IPS DF 6.9 (cell line): ENCODE measurements at places on chromosomes 4 and X.

DNA sequence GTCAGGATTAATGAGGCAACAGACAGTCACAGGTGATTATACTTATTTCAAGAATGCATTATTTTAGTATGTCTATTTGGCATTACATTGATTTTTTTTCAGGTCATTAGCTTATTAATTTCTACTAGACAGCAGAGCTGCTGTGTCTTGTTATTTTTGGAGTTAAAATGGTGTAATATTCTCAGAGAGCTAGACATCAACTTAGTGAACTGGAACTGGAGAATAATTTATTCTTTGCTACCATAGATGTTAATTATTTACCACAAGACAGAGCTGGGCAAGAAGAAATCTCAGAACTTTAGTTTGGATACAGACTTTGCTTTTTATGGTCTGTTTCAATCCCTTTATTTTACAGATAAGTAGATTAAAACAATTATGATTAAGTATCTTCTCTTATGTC lies 10.2 kb upstream of the HPGD start:
- DNase-seq, result no peak

DNA sequence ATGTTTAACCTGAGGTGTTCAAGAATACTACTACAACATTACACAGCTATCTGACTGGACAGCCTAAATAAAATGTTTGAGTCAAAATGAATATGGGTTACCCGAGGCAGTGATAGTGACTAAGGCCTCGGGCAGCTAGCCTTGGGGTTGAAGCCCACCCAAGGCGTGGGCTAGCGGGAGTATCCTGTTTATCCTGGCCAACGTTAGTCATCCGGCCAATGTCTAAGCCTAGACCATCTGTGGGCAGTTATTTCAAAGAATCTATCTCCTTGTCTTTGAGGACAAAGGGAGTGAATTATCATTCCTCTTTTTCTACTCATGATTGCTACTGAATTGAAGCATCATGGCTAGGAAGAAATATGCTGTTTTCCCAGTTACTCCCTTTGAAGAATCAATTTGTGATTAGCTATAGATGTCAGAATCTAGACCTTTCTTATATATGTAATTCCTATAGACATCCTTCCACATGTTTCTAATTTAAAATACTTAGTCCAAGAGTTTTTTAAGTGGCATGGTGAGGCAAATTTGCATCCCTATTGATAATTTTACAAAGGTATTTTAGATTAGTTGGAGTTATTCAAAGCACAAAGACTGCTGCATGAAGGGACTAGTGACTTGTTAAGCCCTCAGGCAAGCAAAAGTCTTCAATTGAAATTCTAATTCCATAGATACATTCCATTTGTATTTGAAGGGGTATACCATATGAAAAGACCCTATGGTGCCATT lies 6.0 kb upstream of the PDGFC start:
- no peak for DNase-seq

DNA sequence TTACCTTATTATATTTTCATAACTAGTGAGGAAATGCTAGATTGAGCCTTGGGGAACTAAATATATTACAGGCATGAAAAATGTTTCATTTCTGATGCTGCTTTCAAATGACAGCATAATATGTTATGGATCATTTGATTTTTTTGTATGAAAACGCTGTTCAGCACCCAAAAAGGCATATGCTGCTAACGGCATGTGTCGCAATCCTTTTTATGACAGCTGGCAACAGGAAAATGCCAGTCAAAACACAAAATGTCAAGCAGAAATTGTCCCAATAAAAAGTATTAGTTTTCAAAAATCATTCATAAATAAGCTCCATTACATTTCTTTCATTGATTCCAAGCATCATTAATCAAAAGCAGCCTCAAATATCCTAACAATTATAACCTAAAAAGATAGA lies 1244.5 kb downstream of the PCDH7 start:
- no peak for DNase-seq

DNA sequence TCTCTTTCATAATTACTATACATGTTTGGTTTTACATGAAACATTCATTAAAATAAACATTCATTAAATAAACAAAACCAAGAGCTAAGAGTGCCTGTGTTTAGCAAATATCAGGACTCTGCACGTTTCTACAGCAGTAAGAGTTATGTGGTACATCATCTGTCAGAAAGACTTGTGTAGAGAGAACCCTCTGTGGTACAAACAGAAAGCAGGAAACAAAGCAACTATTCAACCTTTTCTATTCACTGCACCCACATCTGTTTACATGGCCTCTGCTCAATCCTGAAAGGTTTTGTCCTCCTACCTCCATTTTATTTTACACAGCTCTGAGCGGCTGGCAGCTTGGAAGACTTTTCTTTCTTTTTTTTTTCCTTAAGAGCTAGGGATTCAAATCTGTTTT lies 90.7 kb upstream of the PCDH18 start:
- no peak for DNase-seq

- DNase-seq, result peak; percentile 18
Measured at GRCh38 chr4:27278615-27279375, 418.2 kb downstream of the STIM2 start.

- no peak for DNase-seq
Measured at GRCh38 chrX:17632942-17633341, 104.4 kb upstream of the SCML1 start.

- no peak for DNase-seq
Measured at GRCh38 chr4:167428156-167428555, 193.9 kb upstream of the SPOCK3 start.

GRCh38 chr4:77163641-77164040 lies 6.6 kb downstream of the CCNG2 start:
- DNase-seq, result no peak

- no peak for DNase-seq
Measured at GRCh38 chrX:134599184-134599914, 58.9 kb downstream of the PLAC1 start.

DNA sequence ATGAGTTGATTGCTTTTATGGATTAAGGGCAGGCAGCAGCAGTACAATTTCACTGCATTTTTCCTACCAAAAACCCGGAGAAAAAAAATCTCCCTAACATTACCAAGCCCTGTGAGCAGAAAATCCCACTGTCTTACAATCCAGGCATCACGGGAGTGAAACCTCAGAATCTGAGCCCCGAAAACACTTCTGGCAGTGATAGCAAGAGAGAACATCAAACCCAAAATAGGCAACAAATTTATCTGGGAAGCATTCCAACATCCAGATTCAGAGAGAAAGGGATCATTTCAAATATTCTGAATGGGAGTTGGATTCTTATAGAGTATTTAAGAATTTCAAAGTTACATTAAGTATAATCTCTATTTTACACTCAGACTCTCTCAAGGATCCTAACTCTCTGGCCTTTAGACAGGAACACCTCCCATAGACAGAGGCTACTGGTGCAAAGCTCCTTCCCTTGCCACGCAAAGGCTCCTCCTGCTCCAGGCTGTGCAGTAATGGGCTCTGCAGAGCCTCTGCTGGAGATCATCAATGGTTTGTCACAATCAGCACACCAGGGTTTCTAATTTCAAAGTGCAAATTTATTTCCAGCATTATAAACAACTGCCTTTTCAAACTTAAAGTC lies 256.9 kb downstream of the PARM1 start:
- no peak for DNase-seq

DNA sequence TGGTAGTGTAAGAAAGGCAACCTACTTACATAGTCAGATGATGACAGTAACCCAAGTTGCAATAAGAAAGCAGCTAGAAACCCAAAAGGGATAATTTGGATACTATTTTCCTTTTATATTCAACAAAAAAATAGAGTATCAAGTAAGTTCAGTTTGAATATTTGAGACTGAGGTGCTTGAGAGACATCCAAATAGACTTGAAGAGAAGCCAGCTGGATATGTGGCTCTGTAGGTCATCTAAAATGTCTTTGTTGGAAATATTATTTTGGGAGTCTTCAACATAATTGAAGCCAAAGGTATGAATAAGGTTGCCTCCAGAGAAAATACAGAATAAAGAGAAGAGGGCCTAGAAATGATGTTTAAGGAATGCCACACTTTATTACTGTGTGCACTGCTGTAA lies 438.2 kb upstream of the DIAPH2 start:
- DNase-seq, result no peak

DNA sequence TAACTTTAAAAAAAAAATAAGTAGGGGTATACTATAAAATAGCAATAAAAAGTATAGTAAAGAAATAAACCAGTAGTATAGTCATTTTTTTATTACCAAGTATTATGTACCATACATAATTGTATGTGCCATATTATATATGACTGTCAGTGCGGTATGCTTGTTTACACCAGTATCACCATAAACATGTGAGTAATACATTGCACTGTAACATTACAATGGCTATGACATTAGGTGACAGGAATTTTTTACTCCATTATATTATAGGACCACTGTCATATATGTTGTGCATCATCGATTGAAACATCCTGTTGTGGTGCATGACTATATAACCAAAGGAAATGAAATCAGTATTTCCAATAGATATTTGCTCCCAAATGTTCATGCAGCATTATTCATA lies 176.9 kb upstream of the ARHGAP24 start:
- no peak for DNase-seq

- no peak for DNase-seq
Measured at GRCh38 chrX:39988496-39988895, 109.3 kb downstream of the BCOR start.

- no peak for DNase-seq
Measured at GRCh38 chr4:162075726-162076125, 88.1 kb downstream of the FSTL5 start.

- no peak for DNase-seq
Measured at GRCh38 chr4:55592014-55592413, at the start of gene PDCL2. Gene PDCL2, minus strand, starts transcription at chr4:55592245. Its CDS starts 136 bp downstream, at chr4:55592109.

DNA sequence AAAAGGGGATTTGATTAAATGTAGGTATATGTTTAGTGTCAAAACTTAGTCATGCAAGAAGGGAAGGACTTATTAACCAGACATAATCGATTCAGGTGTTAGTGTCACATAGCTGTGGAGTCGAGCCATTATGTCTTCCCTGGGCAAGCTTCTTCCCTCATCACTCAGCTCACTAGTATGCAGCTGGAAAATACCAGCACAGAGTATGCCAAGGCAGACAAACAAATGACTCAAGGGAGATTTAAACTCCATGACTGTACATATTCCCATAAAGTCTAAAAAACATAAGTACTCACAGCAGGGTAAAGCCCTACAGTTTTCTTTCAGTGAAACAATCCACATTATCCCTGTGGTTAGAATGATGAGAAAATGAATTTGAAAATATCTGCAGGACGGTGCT lies 304.5 kb downstream of the CBLL2 start:
- DNase-seq, result no peak

GRCh38 chr4:33722800-33723516 lies 2521.4 kb downstream of the ARAP2 start:
- DNase-seq, result no peak

DNA sequence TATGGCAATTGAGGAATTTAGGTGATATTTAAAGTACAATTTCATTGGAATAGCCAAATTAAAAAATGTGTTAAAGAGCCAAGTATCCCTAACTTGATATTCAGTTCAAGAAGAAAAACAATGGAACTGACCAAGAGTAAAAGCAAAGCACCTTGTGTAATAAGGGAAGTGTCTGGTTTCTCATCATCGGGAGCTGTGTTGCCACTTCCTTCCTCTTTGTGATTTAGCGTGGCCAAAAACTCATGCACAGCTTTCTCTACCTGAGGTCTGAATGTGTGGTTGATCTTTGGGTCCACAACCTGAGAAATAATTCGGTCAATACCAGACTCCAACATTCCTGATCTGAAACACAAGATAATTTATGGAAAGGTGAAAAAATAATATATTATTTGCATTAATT lies 12.4 kb downstream of the BOD1L1 start:
- no peak for DNase-seq

DNA sequence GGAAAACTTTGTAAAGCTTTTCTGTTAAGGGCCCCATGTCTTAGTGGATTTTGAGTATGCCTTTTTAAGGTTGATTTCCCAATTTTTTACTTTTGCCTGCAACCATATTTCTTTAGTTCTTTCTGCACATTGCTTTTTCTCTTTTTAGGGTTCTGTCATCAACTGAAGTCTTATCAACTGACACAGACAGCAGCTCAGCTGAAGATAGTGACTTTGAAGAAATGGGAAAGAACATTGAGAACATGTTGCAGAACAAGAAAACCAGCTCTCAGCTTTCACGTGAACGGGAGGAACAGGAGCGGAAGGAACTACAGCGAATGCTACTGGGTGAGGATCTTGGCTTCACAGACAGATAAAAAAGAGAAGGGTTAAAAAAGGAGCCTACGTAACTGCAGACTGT lies 27.8 kb downstream of the TAF1 start:
- no peak for DNase-seq

- no peak for DNase-seq
Measured at GRCh38 chrX:148681605-148682004, 181.2 kb downstream of the AFF2 start.

- no peak for DNase-seq
Measured at GRCh38 chr4:152044331-152045036, 283.7 kb upstream of the GATB start.

- DNase-seq, result no peak
Measured at GRCh38 chrX:13165266-13166189, 121.1 kb upstream of the FAM9C start.

DNA sequence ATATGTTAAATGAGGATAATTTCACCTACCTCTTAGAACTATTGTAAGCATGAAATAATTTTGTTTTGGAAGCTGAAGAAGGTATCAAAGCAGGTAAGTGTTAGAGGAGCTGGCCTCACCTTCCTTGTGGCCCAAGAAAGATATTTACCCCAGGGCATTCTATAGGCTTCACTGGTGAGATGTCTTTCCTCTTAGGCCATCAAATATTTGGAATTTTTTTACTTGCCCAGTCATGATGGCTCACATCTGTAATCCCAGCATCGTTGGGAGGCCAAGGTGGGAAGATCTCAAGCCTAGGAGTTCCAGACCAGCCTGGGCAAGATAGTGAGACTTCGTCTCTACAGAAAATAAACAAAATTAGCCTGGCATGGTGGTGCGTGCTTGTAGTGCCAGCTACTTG lies 6.1 kb upstream of the SMS start:
- DNase-seq, result no peak
